ENCODE measurements at places on chromosomes 4 and X.

GRCh38 chr4:86522349-86522748 lies 71.8 kb upstream of the PTPN13 start:
- DNase-seq: no peak

DNA sequence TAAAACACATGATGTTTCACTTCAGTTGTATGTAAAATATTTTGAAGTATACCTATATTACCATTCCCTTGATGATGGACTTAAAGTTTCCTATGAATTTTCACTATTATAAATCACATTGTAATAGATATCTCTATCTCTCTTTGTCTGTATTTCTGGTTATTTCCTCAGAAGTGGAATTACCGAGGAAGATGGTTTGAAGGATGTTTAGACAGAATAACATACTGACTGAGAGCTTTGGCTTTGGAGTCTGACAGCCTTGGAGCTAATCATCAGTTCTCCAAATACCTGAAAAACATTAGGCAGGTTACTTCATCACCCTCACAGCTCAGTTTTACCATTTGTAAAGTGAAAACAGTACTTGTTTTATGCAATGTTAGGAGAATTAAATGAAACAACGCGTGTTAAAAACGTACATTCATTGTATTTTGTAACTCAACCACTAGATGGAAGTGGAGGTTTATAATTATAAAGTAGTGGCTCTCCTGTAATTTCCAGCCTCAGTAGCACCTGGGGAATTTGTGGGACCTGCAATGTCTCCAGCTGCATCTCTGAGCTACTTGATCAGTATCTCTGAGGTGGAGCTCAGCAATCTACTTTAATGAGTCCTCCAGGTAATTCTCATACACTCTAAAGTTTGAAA lies 14.3 kb downstream of the JCHAIN start:
- DNase-seq: no peak

DNA sequence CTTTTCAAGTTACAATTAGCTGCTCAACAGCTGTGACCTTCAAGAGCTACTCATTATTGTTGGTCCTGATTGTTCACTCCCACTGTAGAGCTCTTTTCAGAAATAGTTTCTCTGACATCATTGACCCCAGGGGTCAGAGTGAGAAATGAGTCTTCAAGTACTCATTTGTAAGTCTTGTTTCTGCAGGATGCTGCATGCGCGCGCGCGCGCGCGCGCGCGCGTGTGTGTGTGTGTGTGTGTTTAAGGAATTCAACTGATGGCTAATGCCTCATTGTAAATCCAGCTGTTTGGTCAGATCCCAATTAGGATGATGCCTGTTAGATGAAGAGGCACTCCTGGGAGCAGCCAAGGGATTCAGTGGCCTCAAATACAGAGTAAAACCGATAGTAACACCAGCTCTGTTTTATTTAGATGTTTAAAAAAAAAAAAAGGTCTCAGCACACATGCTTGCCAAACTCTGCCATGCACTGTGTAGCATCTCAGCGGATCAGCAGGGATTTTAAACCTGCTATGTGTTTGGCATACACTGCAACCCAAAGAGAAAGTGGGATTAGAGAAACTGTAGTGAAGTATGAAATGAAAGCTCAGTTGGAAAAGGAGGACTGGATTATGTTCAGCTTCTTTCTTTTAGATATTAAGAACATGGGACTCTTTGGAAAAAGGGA lies 332.3 kb downstream of the ADGRL3 start:
- no peak for DNase-seq

DNA sequence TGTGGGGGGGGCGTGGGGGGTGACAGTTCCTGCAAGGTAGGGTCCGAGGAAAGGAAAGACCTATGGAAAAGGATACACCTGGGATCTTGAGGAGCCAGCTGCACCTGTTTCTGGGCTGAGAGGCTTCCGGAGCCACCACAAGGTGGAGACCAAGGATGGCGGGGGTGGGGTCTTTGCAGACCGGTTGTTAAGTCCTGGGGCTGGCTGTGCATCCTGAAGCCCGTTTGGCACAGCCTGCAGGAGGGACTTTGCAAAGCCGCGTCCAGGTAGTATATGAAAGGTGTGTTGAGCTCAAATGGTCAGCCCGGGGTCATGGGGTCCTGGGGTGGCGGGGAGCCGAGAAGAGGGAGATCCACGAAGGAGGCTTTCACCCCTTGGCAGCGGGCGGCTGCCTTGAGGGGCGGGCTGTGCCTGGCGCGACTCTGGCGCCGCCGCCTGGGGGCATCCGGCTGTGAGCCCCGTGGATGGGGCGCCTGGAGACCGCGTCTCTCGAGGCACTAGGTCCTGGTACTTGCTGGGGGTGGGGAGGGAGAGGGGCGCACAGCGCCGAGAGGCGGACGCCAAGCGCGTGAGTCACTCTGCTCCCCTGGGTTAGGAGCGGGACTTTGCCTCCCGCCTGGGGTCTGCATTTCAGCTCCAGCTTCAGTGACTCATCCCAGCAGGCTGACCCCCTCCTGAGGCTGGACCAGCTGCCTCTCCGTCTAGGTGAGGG lies 58.2 kb upstream of the DYNLT3 start:
- DNase-seq: no peak

DNA sequence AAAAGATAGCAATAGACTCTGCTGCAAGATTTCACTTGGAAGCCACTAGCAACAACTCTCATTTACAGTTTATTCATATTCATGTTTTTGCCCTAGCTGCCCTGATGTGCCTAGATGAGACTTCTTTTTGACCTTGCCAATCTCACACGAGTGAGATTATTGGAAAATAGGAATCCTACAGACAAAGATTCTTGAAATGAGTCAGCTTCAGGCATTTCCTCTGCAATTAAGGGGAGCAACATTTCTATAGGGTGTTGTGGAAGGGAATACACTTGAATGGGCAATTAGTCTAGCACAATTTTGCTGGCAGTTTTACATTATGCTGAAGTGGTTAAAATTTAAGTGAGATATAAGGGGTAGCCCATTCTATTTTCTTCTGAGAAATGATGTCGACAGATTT lies 217.0 kb upstream of the FAT4 start:
- DNase-seq: no peak

GRCh38 chr4:63528256-63528991 lies 880.8 kb downstream of the TECRL start:
- DNase-seq: no peak

DNA sequence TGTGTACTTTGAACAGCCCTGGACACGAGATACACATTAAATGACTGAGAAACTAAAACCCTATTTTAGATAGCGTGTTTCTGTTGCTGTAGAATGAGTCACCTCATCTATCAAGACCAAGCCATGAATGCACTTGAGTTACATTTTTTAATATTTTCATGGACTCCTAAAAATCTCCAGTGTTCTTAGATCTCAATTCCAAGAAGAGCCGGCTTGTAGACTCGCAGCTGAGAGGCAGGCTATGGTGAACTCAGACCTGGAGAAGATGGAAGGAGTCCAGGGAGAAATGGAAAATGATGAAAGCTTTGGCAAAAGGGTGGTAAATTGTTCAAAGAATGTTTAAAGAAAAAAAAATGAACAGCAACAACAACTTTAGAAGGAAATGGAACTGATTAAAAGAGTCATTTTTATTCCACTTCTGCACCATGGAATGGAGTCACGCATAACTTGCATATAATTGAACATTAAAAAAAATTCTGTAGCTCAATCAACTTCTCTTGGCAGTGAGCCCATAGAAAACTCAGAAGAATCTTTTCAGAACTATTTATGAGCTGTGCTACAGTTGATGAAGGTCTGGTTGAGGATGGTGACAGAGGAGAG lies 129.8 kb downstream of the MXRA5 start:
- no peak for DNase-seq

DNA sequence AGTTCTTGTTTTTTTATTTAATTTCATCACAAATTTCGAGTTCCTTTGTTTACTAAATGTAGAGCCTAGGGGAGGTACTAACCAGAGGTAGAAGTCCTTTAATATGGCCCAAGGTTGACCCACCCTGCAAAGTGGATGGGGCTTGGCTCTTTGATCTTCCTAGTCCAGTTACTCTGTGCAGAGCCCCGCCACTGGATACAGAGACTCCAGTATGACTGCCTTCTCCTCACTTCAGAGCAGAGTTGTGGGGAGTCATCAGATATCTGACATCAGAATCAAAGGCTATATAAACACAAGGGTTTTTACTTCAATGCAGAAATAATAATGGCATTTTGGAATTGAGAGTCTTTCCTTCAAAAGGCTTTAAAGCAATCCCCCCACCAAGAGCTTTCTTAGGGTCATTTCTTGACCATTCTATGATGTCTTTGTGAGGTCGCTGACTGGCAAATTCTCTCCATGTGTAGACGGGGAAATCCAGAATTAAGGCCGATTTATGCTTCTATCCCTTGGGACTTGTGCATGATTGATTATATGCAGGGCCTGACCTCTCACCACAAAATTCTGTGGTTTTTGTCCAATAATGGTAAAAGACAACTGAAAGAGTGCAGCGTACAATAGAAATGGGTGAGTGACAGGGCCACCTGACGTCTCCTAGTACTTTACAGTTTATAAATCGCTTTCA lies 88.3 kb upstream of the CITED1 start:
- DNase-seq: no peak

GRCh38 chrX:131366407-131366806 lies 77.3 kb upstream of the IGSF1 start:
- no peak for DNase-seq

GRCh38 chrX:35006361-35006760 lies 63.8 kb downstream of the FAM47B start:
- DNase-seq: no peak

DNA sequence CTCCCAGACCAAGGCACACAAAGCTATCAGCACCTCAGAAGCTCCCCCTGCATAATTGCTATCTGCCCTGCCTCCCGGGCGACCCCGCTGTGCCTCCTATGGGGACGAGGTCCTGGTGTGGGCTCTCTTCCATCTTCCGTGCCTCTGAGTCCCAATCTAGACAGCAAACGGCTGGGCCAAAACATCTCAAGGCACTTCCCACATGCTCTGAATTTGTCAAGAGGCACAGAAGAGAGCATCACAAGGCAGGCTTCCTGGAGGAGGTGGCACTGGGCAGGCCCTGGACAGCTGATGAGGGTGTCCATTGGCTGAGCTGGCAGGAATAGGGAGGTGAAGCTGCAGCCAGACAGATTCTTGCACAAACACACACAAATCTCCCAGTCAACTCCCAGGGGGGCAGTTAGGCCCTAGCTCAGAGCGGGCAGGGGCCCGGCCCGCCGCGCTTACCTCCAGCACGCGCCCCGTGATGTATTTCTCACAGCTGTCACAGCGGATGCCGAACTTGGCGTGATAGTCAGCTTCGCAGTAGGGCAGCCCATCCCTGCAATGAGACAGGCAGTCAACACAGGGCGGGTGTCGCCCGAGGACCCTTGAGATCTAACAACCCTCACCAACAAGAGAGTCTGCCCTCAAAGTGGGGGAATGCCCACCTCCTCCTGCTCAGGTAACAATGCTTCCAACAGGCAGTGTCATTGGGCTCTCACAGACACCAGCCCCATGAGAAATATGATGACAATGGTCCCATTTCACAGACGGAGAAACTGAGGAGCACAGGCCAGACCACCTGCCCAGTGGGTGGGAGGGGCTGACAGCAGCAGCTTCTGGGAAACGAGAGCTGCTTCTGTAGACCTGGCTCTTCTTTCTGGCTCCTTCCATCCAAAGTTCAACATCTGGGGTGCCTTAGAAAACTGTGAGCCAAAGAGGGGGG lies 81.2 kb downstream of the ABLIM2 start:
- DNase-seq: no peak

DNA sequence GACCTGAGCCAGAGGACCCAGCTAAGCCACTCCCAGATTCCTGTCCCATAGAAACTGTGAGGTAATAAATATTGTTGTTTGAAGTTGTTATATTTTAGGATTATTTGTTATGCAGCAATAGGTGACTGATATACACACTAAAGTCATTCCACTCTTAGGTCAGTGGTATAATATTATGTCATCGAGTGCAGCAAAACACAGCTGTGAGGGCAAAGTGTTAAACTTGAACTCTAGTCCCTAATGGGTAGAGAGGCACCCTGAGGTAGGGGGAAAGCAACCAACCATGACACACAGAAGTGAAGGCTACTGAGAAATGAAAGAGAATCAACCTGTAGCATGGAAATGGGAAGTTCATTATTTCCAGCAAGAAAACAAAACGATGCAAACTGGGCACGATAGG lies 66.6 kb downstream of the ATXN3L start:
- DNase-seq: no peak

DNA sequence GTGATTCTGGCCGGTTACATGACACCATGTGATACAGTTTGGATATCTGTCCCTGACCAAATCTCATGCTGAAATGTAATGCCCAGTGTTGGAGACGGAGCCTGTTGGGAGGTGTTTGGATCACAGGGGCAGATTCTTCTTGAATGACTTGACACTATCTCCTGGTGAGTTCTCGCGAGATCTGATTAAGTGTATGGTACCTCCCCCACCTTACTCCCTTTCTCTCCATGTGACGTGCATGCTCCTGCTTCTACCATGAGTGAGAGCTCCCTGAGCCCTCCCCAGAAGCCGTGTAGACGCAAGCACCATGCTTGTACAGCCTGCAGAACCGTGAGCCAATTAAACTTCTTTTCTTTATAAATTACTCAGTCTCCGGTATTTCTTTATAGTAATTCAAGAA lies 23.6 kb downstream of the CPE start:
- DNase-seq: no peak

GRCh38 chr4:99572527-99573240 lies 1.9 kb upstream of the MTTP start:
- no peak for DNase-seq

- no peak for DNase-seq
Observed at GRCh38 chrX:55450259-55450658, 1.7 kb upstream of the MAGEH1 start.

DNA sequence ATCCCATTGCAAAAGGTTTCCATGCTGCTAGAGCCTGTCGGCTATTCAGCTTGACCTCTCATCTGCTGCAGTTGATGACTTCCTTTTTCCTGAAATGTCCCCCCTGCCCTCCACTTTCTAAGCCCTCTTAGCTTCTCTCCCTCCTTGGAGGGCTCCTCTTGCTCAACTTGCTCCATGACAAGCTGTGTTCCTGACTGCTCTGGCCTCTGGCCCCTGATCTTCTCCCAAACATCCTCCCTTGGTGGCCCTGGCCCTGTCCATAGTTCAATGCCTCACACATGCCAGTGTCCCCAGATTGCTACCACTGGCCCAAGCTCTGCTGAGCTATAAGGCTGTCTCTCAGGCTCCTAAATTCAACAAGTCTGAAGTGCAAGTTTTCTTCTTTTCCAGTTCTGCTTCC lies 29.6 kb downstream of the RASL11B start:
- DNase-seq: no peak

- no peak for DNase-seq
Observed at GRCh38 chr4:189128341-189128740, 812.3 kb upstream of the FRG1 start.

- no peak for DNase-seq
Observed at GRCh38 chrX:70527053-70527452, 82.4 kb downstream of the DLG3 start.
